ENCODE measurements at places on chromosomes 16 and 17. TPM values are rescaled to one million over a fixed set of nuclear protein-coding genes. Genes with fewer than 3 reads are reported as not detected.

Gene PLEKHM1
- total RNA-seq, result 51.2 TPM

Gene PRDM7
- not detected for total RNA-seq

Gene RPA1
- 79.4 TPM for total RNA-seq

- DNase-seq, result no peak
Measured at GRCh38 chr16:65176603-65177002, 54.7 kb upstream of the CDH11 start.

DNA sequence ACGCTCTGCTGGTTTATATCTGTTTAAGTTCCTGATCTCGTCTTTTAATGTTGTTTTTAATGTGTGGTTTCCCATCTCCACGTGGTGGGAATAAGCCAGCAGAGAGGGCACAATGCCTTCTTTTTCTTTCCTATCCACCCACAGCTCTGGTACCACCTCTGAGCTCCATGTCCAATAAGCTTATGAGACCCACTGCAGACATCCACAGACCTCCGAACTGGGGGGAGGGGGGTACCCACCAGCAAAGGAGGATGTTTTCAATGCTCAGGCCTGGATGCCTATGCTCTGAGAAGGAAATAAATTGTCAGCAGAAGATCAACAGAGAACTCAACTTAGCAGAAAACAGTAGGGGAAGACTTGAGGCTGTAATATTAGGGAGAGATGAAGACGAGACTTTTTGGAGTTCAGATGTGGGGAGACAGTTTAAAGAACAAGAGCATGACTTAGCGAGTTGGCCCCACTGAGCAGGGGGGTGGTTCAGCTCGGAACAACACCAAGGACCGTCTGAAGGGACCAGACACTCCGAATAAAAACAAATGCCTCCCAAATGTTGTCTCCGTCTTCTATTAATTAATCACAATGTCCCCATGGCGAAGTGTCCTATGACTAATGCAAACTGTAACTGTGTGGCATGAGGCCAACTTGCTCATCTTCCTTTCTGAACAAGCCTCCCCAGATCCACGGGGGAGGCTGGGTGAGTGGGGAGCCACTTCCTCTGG, 62.7 kb downstream of the GAS7 start:
- no peak for DNase-seq

DNA sequence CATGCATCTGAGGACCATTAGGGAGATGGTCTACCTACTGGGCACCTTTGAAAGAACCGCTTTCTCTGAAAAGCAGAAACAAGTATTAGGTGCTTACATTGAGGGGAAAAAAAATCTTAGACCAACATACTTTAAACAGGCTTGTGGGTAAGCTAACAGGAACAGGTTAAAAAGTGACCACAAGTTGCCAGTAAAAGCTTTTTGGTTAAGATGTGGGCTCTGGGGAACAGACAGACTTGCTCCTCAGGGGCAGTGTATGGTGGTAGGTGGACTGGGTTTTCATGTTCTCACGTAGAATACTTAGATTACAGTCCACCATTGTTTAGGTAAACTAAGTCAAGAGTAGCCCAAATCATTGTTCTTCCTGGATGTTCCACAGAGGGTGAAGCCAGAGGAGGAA, 41.2 kb downstream of the REXO5 start:
- DNase-seq, result no peak

GRCh38 chr17:40696651-40697072, 6.9 kb downstream of the KRT24 start:
- no peak for DNase-seq

DNA sequence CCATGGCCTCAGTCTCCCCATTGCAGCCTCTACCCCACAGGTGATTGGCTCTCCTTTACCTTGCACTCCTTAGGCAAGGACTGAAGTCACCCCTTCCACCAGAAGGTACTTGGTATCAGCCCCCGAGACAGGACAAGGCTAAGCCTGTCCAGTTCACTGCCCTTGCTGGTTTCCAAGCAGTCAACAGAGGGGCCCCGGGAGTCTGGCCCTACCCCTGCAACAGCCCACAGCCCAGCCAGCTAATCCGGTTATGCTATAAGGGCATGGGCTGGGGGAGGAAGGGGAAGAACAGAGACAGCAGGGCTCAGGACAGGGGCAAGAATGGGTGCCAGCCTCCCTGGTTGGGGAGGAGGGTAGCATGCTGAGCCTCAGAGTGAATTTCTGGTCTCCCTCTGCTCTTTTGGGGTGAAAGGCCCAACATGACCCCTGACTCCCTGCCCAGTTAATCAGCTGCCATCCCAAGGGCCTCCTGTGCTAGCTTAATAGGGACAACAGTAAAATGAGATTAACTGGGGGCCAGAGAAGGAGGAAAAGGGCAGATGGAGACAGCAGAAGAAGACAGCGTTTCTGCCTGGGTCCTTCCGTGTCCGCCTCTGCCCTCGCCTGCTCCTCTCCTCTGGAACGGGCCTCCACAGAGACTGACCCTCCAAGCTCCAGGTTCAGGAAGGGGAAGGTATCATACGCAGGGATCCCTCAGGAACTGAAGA, 10.7 kb downstream of the DLG4 start:
- no peak for DNase-seq

DNA sequence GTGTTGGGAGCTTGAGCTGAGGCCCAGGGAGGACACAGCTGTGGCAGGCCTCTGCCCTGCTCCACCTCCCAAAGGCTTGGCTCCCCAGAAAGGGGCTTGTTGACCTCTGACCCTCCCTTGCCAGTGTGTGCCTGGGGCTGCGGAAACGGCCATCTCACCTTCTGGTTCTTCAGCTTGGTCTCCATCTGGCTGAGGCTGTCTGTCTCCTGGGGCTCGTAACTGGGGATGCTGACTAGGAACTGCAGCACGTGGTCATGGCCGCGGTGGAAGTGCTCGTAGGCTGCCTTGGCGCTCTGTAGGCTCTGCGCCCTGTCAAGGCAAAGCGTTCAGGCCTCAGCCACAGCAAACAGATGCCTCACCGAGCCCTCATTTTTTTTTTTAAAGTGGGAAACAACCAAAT, 42.7 kb downstream of the UBN1 start:
- DNase-seq, result no peak

GRCh38 chr16:50521246-50521900, 26.8 kb upstream of the NKD1 start:
- DNase-seq, result no peak

DNA sequence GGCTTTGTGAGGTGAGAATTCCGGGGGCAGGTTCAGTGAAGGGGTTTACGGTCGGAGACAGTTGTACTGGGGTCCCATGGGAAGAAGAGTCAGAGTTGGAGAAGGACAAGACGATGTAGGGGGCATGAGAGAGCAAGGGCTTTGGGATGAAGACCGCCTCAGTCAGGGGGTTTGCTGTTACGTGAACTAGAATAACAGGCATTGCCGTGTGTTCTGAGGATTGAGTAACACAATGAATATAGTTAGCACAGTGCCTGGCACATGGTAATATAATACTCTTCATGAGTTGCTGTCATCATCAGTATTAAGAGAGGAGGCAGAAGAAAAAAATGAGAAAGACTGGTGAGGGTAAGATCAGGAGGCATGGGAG, 577 bp downstream of the ZNF646 start:
- no peak for DNase-seq

GRCh38 chr16:30349675-30350074, 5.4 kb downstream of the CD2BP2 start:
- DNase-seq, result no peak

DNA sequence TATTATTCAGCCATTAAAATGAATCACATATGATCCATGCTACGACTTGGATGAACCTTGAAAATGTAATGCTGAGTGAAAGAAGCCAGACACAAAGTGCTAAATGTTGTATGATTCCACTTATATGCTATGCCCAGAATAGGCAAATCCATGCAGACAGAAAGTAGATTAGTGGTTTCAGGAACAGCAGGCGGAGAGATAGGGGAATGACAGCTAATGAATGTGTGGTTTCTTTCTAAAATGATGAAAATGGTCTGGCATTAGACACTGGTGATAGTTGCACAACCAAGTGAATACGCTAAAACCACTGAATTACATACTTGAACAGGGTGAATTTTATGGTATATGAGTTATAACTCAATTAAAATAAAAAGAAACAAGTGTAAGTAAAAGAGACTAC, 121.8 kb upstream of the NOG start:
- no peak for DNase-seq

DNA sequence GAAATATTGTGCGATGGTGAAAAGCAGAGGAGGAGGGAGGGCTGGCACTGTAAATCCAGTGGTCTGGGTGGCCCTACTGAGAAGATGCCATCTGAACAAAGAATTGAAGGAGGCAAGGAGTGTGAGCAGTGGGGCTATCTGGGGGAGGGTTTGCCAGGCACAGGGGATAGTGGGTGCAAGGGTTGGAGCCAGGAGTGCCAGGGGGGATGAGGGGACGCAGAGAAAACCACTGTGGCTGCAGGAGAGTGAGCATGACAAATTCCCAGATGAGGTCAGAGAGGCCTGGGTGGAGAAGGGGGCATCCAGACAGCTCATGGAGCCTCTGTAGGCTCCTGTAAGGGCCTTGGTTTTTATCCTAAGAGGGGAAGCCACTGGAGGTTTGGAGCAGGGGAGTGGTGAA, 4.8 kb downstream of the XYLT2 start:
- DNase-seq, result peak; percentile 30

- no peak for DNase-seq
Measured at GRCh38 chr16:13378151-13378550, 476.8 kb downstream of the SHISA9 start.

DNA sequence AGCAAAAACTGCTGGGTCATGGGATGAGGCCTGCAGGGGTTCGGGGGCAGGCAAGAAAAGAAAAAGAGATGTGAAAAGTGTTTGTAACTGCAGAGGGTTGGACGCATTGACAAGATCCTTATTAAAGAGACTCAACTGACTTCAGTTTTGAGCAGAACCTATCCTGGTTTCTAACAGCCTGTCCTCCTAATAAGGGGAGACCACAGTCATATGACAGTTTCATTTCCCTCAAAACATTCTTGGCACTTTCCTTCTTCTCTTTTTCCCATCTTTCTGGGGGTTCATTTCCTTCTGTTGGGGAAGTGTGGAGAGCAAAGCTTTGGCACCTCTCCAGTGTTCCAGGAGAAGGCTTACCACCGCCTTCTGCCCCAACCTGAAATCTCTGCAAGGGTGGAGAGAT, 118.5 kb downstream of the MAF start:
- DNase-seq, result no peak

DNA sequence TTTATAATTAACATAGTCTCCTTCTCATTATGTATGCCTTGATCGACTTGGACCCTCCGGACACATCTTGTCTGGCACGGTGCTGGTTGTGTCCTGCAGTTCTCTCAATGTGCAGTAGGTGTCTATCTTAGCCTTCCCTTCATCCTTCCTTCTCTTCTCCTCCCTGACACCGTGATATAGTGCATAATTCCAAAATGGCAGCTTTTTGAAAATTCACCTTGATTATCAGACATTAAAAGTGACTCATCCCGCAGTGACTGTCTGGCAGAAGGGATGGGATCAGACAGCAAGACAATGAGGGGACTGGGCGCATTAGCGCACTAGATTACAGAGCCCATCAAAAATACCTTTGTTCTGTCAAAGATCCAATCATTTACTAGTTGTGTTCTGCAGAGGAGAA, 70.0 kb upstream of the PMFBP1 start:
- DNase-seq, result no peak

- no peak for DNase-seq
Measured at GRCh38 chr16:76942089-76942488, 248.9 kb upstream of the MON1B start.

DNA sequence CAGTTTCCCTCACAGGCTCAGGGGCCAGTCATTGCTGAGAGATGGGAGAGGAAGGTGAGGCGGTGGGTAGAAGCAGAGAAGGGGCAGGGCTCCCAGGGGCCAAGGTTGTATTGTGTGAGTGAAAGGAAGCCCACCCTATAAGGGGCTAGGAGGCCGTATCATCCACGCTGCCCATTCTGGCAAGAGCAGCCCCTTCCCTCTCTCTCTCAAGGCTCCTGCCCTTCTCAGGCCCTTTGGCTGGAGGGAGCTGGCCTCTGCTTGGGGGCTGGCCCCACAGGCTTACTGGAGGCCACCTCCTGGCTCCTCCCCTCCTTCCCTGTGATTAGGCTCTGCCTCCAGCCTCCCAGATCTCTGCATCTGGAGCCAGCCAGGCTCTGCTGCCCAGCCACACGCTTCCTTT, 7.6 kb downstream of the TBKBP1 start:
- no peak for DNase-seq

DNA sequence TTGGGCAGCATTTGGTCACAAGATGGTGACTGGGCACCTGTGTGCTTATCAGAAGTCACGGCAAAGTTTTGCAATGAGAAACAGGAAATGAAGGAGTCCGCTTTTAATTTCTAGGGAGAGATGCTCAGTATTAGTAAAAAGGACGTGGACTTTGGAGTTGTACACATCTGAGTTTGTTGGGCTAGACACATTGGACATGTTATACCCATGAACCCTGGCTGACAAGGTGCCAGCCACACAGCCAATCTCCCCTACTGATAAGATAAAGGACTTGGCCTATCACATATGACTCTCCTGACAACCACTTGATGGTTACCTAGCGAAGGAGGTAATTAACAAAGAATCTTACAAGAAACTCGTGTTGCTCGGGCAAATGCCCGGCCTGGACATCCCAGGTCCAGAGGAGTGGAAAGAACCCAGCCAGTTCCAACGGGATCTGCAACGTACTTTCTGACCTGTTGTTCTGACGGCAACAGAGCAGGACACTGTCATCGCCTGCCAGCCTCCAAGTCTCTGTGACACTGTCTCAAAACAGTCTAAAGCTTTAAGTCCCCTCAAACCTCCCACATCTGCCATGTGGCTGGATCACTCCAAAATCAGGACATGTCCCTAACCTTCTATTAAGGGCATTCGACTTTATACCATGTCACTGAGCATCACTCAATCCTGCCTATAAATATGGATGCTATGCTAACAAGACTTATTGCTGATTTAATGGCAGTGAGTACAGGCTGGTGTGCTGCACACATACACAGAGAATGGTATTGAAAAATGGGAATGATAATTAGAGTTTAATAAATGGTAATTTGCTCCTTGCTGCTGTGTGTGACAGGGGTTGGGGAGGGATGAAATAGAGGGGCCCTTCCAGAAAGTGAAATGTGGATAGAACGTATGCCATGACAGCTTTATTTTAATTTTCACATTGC, 47.6 kb upstream of the LYRM9 start:
- no peak for DNase-seq

DNA sequence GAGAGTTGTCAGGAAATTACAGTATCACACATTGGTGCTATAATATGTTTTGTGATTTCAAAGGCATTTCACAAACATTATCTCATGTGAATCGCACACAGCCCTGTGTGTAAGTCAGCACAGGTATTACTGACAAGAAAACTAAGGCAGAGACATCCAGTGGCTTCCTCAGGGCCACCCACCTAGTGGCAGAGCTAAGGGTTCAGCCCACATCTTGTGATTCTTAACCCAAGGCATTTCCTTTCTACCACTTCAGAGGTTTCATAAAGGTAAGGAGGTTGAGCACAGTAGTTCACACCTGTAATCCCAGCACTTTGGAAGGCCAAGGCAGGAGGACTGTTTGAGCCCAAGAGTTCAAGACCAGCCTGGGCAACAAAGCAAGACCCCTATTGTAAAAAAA, 58.2 kb downstream of the STX8 start:
- DNase-seq, result no peak

DNA sequence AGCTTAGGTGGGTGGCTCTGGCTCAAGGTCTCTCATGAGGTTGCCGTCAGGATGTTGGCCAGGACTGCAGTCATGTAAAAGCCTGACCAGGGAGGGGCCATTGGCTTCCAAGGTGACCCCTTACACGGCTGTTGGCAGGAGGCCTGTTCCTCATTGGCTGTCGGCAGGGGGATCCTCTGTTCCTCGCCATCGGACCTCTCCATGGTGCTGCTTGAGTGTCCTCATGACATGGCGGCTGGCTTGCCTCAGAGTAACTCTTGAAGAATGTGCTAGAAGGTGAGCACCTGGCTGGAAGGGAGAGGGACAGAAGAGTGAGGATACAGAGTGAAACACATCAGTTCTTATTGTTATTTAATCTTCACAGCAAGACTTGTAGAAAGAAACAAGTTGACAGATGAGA, 4.7 kb upstream of the RPRML start:
- DNase-seq, result no peak

Measured in mesenteric fat pad (tissue), 1 donor.